Fibroblast of gingiva (primary cell): ENCODE measurements at places on chromosomes 2 and 18.

GRCh38 chr2:111522231-111522768 is 361.7 kb downstream of the ANAPC1 start:
- peak; percentile 84 for DNase-seq

DNA sequence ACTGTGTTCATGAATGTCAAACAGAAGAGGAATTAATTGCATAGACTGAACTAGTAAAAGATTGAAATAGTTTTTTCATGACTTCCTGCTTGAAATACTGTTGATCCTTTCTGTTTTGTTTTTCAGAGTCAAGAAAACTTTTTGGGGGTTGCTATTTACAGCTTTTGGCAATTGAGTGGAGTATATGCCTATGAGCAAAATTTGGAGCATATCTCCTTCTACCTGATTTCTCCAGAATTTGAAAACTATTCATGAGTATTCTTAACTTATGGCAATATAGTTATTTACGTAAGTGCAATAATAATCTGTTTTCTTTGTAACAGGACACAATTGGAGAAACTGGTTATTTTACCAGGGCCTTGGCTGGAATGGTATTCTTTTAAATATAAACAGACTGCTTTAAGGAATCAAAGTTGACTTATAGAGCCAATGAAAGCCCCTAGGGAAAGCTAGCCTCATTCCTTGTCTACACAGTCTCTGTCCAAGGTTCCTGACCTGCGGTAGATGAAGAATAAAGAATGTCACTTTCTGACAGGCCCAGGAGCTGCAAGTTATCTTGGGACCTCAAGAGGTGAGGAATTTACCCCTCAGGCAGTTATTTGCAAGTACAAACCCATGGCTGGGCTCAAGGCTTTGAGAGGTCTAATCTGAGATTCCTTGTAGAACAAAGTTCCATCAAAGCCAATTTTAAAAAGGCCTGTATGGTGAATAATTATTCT is 193.5 kb upstream of the NDUFV2 start:
- no peak for DNase-seq

DNA sequence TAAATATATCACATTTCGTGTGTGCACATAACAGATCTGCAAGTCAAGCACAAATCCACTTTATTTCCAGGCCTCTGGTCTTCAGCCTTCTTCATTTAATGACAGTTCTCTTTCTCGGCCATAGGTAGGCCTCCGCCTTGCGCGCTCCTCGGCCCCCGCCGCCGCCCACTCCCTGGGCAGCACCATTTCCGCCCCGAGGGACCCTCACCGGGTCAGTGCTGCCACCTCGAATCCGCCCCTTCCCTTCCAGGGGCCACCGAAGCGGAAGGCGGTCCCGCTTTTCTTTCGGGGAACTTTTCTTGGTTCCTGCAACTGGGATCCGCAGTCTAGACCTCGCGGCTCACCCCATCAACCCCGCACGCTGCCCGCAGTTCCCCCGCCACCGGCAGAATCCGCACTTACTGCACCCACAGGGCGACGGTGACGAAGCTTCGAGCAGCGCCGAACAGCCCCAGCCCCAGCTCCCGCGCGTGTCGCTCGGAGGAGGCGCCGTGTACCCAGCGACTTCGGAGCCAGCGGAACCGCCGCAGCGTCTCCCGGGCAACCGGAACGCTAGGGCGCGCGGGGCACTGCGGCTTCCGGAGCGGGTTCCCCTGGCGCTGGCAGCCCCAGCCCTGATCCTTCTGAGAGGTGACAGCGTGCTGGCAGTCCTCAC is at the start of gene CDKL4:
TSS of gene CDKL4 (minus strand) at position 502 of the 655 bp plus-strand sequence.
- DNase-seq, result no peak

DNA sequence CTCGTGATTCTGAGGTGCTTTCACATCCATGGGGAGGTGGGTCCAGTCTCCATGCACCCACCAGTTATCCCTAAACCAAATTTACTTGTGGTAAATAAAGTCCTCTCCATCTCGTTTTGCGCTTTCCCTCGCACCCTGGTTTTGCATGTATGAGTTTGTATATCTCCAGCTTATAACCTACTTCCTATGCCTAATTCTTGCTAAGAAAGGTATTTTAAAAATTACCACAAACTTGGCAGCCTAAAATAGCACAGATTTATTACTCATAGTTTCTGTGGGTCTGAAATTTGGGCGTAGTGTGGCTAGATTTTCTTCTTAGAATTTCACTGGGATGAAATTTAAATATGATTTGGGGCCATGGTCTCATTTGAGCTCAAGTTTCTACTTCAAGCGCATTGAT is 511.5 kb downstream of the NYAP2 start:
- DNase-seq, result no peak
